ENCODE measurements at places on chromosomes 3 and 15. TPM values are rescaled to one million over a fixed set of nuclear protein-coding genes. Genes with fewer than 3 reads are reported as not detected.

The GOLGA8Q gene
- 0.25 TPM for total RNA-seq

The FANCI gene
- 56.6 TPM for total RNA-seq

The SMCO1 gene
- total RNA-seq, result not detected

The SAMD7 gene
- total RNA-seq, result not detected

The NME9 gene
- total RNA-seq, result not detected

The SPTBN5 gene
- 0.22 TPM for total RNA-seq

The CCR8 gene
- not detected for total RNA-seq

The ECT2 gene
- total RNA-seq, result 46.5 TPM

The P3H2 gene
- 29.4 TPM for total RNA-seq

The BTLA gene
- not detected for total RNA-seq

The TNNC1 gene
- 1.4 TPM for total RNA-seq

The MON1A gene
- 7.9 TPM for total RNA-seq

The SLC12A1 gene
- not detected for total RNA-seq

The GRAMD2A gene
- total RNA-seq, result not detected

The SEMA3G gene
- total RNA-seq, result 0.07 TPM

The ERC2 gene
- not detected for total RNA-seq

The KCNMB2 gene
- not detected for total RNA-seq

The NUP210 gene
- total RNA-seq, result 40.7 TPM

The GOLGA8J gene
- total RNA-seq, result not detected

The PLSCR5 gene
- not detected for total RNA-seq

The TRIM42 gene
- not detected for total RNA-seq

The XCR1 gene
- not detected for total RNA-seq

The ZDHHC19 gene
- total RNA-seq, result 0.15 TPM

The PPP1R14D gene
- 0.28 TPM for total RNA-seq

The RHO gene
- not detected for total RNA-seq

The POPDC2 gene
- 0.78 TPM for total RNA-seq

The AGBL1 gene
- not detected for total RNA-seq

The STIMATE gene
- total RNA-seq, result 6.5 TPM

The REC114 gene
- total RNA-seq, result not detected

The CYP8B1 gene
- total RNA-seq, result not detected

The ZDHHC23 gene
- 3.8 TPM for total RNA-seq

The ATRIP gene
- total RNA-seq, result 8.8 TPM

The IL16 gene
- total RNA-seq, result 0.18 TPM

The LTF gene
- total RNA-seq, result not detected

The TP63 gene
- 0.70 TPM for total RNA-seq

The C15orf62 gene
- 0.08 TPM for total RNA-seq

All from A549 treated with RU486 at 1 μM for 4 hours (cell line).